ENCODE measurements at places on chromosomes 5 and 9. TPM values are rescaled to one million over a fixed set of nuclear protein-coding genes. Genes with fewer than 3 reads are reported as not detected.
A peak's percentile ranks its signal among the peaks of the same experiment; 100 is the strongest.

The FOXD4L6 gene
- total RNA-seq = not detected

The LCN10 gene
- total RNA-seq = 1.1 TPM

The CCNJL gene
- total RNA-seq = not detected

The ARSK gene
- total RNA-seq = 5.7 TPM

The NR5A1 gene
- not detected for total RNA-seq

The CREB3 gene
- 38.0 TPM for total RNA-seq

The PCDHA12 gene
- total RNA-seq = not detected

The SDHA gene
- 168 TPM for total RNA-seq

The PCDHB12 gene
- not detected for total RNA-seq

DNA sequence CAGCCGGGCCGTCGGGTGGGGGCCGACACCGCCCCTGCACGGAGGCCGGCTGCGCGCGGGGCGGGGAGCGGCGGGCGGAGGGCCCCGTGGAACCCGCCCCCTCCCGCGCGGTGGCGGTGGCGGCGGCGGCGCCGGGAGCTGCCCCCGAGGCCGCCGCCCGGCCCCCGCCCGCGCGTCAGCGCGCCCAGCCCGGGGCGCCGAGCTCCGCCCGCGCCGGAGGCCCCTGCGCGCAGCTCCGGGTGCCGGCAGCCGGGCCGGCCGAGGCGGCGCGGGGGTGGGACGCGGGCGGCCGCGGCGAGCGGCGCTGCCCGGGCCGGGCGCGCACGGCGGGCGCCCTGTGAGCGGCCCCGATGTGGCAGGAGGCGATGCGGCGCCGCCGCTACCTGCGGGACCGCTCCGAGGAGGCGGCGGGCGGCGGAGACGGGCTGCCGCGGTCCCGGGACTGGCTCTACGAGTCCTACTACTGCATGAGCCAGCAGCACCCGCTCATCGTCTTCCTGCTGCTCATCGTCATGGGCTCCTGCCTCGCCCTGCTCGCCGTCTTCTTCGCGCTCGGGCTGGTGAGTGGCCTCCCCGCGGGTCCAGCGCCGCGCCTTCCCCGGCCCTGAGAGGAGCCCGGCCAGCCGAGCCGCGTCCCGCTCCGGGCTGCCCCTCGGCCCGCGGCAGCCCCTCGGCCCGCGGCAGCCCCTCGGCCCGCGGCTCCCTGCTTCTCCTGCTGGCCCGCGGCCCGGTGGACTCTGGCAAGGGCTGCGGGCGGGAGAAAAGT is at the start of gene ADCY2:
TSS of gene ADCY2 (plus strand) at position 192 of the 766 bp plus-strand sequence. CDS start at position 351, 159 bp downstream.
- H3K36me3 ChIP-seq = no peaks in the 10 kb centered on the region
- H3K4me3 ChIP-seq = no peak within 1 kb of the TSS
- DNase-seq = no peak
- no peaks in the 10 kb centered on the region for H3K4me1 ChIP-seq

DNA sequence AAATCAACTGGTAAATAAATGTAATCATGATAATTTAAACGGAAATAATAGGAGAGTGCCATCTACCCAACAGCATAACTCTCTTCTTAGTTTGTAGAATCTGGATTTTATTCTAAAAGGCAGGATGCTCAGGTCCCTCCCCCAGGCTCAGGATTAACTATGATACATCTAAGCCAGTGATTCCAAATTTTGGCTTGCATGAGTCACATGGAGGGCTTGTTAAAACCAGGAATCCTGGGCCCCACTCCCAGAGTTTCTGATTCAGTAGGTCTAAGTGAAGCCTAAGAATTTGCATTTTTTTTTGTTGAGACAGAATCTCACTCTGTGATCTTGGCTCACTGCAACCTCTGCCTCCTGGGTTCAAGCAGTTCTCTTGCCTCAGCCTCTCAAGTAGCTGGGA is 62.3 kb upstream of the ZFR start:
- no peaks in the 10 kb centered on the region for H3K27me3 ChIP-seq
- no peak overlapping the region for H3K4me3 ChIP-seq
- no peak for DNase-seq
- peaks cover 8% of the 10 kb centered on the region for H3K4me1 ChIP-seq

- no peaks in the 10 kb centered on the region for H3K36me3 ChIP-seq
- no peak overlapping the region for H3K4me3 ChIP-seq
- no peaks in the 10 kb centered on the region for H3K27me3 ChIP-seq
- no peak for DNase-seq
Measured at GRCh38 chr5:6637590-6637989, 4.3 kb downstream of the SRD5A1 start.

DNA sequence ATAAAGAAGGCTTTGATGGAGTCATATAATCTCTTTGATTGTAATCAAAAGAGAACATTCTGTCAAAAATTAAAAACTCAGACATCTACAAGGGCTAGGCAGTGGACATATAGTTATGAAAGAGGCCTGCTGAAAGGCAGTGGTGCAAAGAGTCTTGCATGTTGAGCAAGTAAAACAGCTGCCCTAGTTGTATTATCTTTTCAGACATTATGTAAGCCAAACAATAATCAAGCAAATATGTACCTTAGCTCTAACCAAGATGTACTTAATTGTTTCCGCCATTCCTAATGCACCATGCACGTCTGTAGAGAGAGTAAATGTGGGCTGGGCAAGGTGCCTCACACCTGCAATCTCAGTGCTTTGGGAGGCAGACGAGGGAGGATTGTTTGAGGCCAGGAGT is 14.3 kb downstream of the GAPT start:
- no peaks in the 10 kb centered on the region for H3K36me3 ChIP-seq
- H3K4me3 ChIP-seq = no peak overlapping the region
- no peaks in the 10 kb centered on the region for H3K4me1 ChIP-seq
- no peak overlapping the region for H3K27ac ChIP-seq

- H3K27ac ChIP-seq = no peak overlapping the region
- DNase-seq = peak; percentile 33
- H3K36me3 ChIP-seq = no peaks in the 10 kb centered on the region
Measured at GRCh38 chr5:132190161-132190817, 37.4 kb downstream of the P4HA2 start.

DNA sequence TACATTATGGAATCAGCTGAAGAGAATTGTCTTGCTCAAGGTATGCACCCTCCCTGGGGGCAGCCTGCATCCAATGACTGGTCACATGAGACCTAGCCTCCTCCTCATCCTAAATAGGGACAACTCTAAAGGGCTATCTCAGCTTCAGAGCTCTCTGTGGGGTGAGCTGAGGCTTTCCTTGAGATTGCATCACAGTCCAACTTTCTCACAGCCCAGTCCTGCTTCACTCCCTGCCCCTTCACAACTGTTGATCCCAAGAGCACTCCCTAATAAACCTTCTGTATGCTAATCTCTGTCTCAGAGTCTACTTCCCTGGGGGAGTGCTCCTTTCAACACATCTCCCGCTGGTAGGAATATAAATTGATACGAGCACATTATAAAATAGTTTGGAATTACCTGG is 44.1 kb upstream of the ERBIN start:
- H3K27ac ChIP-seq = no peak overlapping the region
- no peaks in the 10 kb centered on the region for H3K36me3 ChIP-seq
- no peaks in the 10 kb centered on the region for H3K4me1 ChIP-seq
- no peaks in the 10 kb centered on the region for H3K27me3 ChIP-seq

DNA sequence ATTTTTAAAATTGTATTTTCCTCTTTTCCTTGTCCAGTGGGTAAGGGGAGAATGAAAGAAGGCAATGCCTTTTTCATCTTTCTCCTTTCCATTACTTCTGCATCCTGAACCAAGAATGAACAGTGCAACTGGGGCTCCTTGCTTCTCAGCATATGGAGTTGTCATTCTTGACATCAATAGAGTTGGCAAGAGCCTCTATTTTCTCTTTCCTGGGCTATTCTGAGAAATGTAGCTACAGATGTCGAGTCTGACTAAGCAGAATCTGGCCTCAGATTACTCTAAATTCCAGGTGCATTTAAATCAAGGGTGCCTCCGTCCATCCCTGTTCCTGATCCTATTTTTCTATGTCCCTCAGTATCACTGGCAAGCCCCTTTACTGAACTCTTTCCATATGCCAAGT is 244.8 kb downstream of the GLIS3 start:
- no peak overlapping the region for H3K27ac ChIP-seq
- no peaks in the 10 kb centered on the region for H3K27me3 ChIP-seq
- H3K36me3 ChIP-seq = no peaks in the 10 kb centered on the region
- no peaks in the 10 kb centered on the region for H3K4me1 ChIP-seq
- DNase-seq = no peak

GRCh38 chr9:110049699-110050450 is 158.1 kb downstream of the C9orf152 start:
- H3K4me3 ChIP-seq = peak overlapping the region; percentile 83
- peaks cover 2% of the 10 kb centered on the region for H3K27me3 ChIP-seq
- H3K27ac ChIP-seq = no peak overlapping the region
- DNase-seq = no peak
- no peaks in the 10 kb centered on the region for H3K36me3 ChIP-seq

- no peaks in the 10 kb centered on the region for H3K4me1 ChIP-seq
- H3K36me3 ChIP-seq = no peaks in the 10 kb centered on the region
- H3K4me3 ChIP-seq = no peak overlapping the region
- no peak for DNase-seq
Measured at GRCh38 chr5:106017243-106017857, 1653.4 kb downstream of the EFNA5 start.

DNA sequence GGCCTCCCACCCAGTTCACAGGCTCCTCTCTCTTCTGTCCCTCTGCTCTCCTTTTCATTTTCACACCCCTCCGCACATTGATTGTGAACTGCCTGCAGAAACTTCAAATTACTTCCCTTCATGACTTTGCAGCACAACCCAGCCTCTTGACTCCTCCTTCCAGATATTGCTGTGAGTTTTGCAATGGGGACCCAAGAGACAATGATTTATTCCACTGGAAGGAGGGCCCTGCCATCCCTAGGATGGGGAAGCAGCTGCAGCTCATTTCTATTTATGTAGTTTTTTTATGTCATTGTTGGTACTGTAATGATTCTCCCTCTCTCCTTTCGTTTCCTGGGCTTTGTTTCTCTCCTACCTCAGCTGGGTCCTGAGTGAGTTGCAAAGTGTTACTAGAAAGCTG is 364.9 kb downstream of the ICE1 start:
- no peak overlapping the region for H3K4me3 ChIP-seq
- no peaks in the 10 kb centered on the region for H3K27me3 ChIP-seq
- H3K36me3 ChIP-seq = no peaks in the 10 kb centered on the region
- DNase-seq = no peak
- H3K4me1 ChIP-seq = no peaks in the 10 kb centered on the region

DNA sequence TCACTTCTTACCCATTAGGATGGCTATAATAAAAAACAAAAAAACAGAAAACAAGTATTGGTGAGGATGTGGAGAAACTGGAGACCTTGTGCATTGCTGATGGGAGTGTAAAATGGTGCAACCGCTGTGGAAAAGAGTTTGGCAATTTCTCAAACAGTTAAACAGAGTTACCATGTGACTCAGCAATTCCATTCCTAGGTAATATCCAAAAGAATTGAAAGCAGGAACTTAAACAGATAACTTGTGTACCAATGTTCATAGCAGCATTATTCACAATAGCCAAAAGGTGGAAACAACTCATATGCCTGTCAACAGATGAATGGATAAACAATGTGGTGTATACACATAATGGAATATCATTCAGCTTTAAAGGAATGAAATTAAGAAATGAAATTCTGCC is 28.9 kb downstream of the DCP2 start:
- no peaks in the 10 kb centered on the region for H3K27me3 ChIP-seq
- no peak overlapping the region for H3K4me3 ChIP-seq

DNA sequence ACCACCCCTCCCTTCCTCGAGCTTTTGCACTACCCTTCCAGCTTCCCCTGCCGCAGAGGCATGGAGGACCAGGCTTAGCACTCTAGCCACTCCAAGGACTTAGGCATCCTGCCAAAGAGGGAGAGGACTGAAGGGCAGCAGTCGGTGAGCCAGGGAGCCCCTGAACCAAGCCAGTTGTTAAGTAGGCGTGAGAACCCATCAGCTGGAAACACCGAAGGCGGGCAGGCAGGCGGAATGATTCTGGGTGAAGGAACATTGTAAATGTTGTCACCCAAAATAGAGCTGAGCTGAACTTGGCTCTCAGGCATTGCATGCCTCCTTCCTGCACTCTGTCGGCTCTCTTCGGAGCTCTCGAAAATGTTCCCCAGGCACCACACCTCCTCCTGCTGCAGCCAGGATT is 42.8 kb downstream of the NRG2 start:
- no peaks in the 10 kb centered on the region for H3K4me1 ChIP-seq
- peaks cover 4% of the 10 kb centered on the region for H3K27me3 ChIP-seq
- H3K4me3 ChIP-seq = no peak overlapping the region
- DNase-seq = no peak
- H3K36me3 ChIP-seq = no peaks in the 10 kb centered on the region

GRCh38 chr5:67297376-67297775 is 100.8 kb upstream of the CD180 start:
- H3K27ac ChIP-seq = no peak overlapping the region
- no peaks in the 10 kb centered on the region for H3K27me3 ChIP-seq
- no peaks in the 10 kb centered on the region for H3K36me3 ChIP-seq
- no peaks in the 10 kb centered on the region for H3K4me1 ChIP-seq

DNA sequence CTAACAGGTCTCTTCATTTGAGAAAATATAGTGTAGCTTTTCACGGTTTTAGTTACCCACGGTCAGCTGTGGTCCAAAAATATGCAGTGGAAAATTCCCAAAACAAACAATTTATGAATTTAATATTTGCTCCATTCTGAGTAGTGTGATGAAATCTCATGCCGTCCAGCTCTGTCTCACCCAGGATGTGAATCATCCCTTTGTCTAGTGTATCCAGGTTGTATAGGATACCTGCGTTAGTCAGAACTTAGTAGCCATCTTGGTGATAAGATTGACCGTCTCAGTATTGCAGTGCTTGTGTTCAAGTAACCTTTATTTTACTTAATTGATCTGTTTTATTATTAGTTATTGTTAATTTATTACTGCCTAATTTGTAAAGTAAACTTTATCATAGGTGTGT is 41.1 kb downstream of the NDUFS4 start:
- H3K4me3 ChIP-seq = no peak overlapping the region
- no peak overlapping the region for H3K27ac ChIP-seq
- H3K4me1 ChIP-seq = no peaks in the 10 kb centered on the region
- no peak for DNase-seq
- no peaks in the 10 kb centered on the region for H3K27me3 ChIP-seq
- peaks cover 8% of the 10 kb centered on the region for H3K36me3 ChIP-seq

- no peak overlapping the region for H3K4me3 ChIP-seq
- H3K36me3 ChIP-seq = no peaks in the 10 kb centered on the region
- no peak overlapping the region for H3K27ac ChIP-seq
Measured at GRCh38 chr5:3599226-3600105, 3.8 kb downstream of the IRX1 start.

GRCh38 chr5:14267166-14267838 is 124.2 kb downstream of the TRIO start:
- DNase-seq = no peak
- no peak overlapping the region for H3K27ac ChIP-seq

DNA sequence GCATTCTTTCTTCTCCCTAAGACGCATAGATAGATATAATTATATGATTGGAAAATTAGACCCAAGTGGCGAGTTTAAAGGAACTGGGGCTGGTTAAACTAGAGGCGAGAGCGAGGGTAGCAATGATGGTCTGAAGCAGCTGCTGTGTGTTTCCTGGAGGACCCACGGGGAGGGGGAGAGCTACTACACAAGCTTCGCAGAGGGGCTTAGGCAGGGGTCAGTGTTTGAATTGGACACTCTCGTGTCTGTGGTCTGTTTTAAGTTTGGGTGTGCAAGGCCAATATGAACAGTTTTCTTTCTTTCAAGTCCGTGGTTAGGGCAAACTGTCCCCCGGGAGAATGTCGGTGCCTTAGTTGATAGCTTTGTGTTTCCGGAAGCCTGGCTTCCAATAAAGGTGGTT is 43.1 kb downstream of the PDZD2 start:
- no peaks in the 10 kb centered on the region for H3K36me3 ChIP-seq
- no peak for DNase-seq
- no peak overlapping the region for H3K27ac ChIP-seq
- no peaks in the 10 kb centered on the region for H3K27me3 ChIP-seq
- no peak overlapping the region for H3K4me3 ChIP-seq

- H3K27me3 ChIP-seq = no peaks in the 10 kb centered on the region
- peaks cover 16% of the 10 kb centered on the region for H3K4me1 ChIP-seq
- H3K4me3 ChIP-seq = no peak overlapping the region
- DNase-seq = no peak
- H3K36me3 ChIP-seq = peaks cover 27% of the 10 kb centered on the region
Measured at GRCh38 chr5:142000704-142001484, 11.9 kb downstream of the GNPDA1 start.

Data from CD8-positive, alpha-beta memory T cell (primary cell).